Thoracic aorta (tissue), 2 donors: ENCODE measurements at places on chromosomes 2 and 18. TPM values are rescaled to one million over a fixed set of nuclear protein-coding genes. Genes with fewer than 3 reads are reported as not detected.

The SRD5A2 gene
- not detected for total RNA-seq

The C1GALT1C1L gene
- not detected for total RNA-seq

The OTOS gene
- total RNA-seq = not detected

The KCNK3 gene
- total RNA-seq = 6.9 TPM
